ENCODE measurements at places on chromosomes 4 and X.

DNA sequence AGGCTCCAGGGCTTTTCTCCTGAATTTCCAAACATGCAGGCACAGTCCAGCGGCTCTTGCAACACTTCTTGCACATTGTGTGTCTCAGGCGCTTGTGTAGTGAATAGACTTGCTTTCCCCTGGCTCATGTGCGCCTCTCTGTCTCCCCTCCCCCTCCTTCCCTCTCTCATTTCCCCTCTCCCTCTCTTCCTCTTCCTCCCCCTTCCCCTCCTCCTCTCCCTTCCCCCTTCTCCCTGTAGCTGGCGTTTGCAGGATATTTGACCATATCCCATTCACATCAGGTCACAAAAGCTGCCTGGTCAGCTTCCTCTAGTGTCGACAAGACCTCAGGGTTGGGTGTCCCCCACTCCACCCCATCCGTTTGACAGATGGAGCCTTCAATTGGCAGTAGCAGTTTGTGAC, 2.4 kb downstream of the CHST7 start:
- peak; percentile 74 for DNase-seq

GRCh38 chr4:115294717-115295116, 181.3 kb upstream of the NDST4 start:
- DNase-seq, result no peak

- DNase-seq, result no peak
Measured at GRCh38 chrX:98380106-98380505, 1496.4 kb downstream of the RPA4 start.

GRCh38 chrX:105703876-105704275, 118.5 kb upstream of the NRK start:
- no peak for DNase-seq

GRCh38 chrX:15781961-15782699, 8.2 kb upstream of the ZRSR2 start:
- no peak for DNase-seq

DNA sequence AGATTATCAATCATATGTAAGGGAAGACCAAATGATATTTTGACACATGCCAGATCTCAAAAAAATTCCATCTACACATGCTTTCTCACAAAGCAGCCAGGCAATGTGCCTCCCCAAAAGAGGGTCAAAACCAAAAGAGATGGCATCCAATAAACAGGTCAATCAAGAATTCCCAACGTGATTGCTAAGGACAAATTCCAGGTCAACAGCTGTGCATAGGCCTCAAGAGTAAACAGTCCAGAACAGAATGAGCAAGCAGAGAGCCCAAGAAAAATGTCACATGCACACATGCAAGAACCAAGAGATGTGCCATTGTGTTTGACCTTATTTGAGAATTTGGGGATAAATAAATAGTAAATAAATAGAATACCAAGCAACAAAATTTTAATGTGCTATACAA, 136.7 kb downstream of the APBB2 start:
- DNase-seq, result no peak

GRCh38 chrX:107154787-107155620, 36.4 kb upstream of the RBM41 start:
- no peak for DNase-seq
